ENCODE measurements at places on chromosomes 12 and 14. TPM values are rescaled to one million over a fixed set of nuclear protein-coding genes. Genes with fewer than 3 reads are reported as not detected.

The DHRS2 gene
- 0.31 TPM for total RNA-seq

The DHH gene
- 0.47 TPM for total RNA-seq

The ANKRD33 gene
- not detected for total RNA-seq

The KLRC2 gene
- 2.5 TPM for total RNA-seq

The GRIN2B gene
- total RNA-seq: 144 TPM

The MARK3 gene
- total RNA-seq: 146 TPM

The RND1 gene
- 22.9 TPM for total RNA-seq

The ZNF891 gene
- total RNA-seq: 9.7 TPM

The TSPAN19 gene
- 0.16 TPM for total RNA-seq

The PPP1R3E gene
- total RNA-seq: 5.8 TPM

The LALBA gene
- total RNA-seq: 0.47 TPM

All from occipital lobe (tissue), 3 donors.